Epithelial cell of proximal tubule (primary cell): ENCODE measurements at places on chromosomes 4 and X.
A peak's percentile ranks its signal among the peaks of the same experiment; 100 is the strongest.

DNA sequence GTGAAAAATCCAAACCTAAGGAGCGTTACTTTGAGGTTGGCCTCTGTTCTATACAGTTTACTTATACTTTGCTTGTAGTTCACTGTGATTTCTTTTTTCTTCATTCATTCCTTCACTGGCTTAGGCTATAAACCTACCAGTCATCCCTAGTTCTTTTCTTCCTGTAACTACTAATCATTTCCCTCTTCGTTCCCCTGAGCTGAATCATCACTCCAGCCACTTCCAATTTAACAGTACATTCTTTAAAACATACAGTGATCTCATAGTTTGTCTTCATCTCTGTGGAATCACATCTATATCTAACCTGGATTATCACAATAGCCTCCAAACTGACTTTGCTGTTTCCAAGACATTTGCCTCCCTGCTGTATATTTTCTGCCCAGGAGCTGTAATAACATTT lies 25.2 kb upstream of the NPFFR2 start:
- DNase-seq: peak; percentile 52

GRCh38 chrX:10089378-10089795 lies 67.4 kb upstream of the CLCN4 start:
- no peak for DNase-seq

- no peak for DNase-seq
These were observed 413.5 kb upstream of the GRIA3 start for GRCh38 chrX:122770581-122770980.

DNA sequence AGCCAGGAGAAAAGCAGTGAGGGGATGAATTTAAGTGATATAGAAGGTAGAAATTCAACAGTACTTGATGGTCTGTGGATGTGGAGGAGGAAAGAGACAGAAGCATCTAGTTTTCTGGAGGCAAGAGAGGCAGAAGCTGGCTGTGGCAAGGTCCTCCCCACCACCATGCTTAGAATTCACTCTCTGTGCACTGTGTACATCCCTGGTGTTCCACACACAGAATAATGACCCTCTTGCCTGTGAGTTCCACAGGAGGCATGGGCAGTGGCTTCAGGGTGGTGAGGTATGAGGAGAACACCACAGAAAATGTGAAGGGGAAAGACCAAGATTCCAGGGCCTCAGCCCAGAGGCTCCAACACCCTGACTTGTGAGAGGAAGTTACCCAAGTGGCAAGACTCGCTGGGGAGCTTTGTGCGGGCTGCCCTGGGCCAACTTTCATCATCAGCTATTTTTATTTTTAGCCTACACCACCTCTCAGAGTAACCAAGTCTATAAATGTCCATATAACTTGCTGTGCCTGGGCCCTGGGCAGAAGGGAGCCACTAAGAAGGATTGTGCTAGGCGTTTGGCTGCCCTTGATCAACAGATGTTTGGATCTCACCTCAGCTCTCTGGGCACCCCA lies 7.8 kb upstream of the INTS6L start:
- no peak for DNase-seq

GRCh38 chr4:52600275-52600674 lies 58.8 kb downstream of the USP46 start:
- DNase-seq: peak; percentile 25

- DNase-seq: no peak
These were observed 90.8 kb upstream of the PAK3 start for GRCh38 chrX:111005166-111005565.

- no peak for DNase-seq
These were observed 86.2 kb downstream of the PHEX start for GRCh38 chrX:22118161-22118830.

DNA sequence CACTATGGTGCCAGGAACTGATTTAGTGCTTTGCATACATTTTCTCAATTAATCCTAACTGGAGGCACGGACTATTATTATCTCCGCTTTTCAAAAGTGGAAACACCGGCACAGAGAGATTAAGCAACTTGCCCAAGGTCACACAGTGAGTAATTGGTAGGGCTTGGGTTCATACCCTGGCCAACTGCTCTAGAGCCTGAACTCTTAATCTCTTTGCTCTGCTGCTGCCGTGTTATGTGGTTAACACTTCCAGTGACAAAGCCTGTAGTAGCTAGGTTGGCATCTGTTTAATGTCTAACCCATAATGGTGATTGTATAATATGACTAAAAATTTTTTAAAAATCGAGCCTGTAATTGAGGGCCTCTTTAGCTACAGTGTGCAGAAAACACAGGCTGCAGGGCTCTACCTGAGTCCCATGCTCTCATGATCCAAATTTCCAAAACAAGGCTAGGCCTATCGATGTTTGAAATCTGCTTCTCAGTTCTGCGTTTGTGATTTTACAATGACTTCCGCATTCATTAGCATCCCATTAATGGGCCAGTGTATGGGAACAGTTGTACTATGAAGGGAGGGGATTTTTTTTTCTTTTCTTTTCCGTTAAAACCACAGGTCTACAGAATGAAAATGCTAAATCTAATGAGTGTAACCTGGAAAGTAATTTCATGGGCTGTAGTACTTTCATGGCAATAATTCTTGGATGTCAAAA lies 219.3 kb upstream of the JADE1 start:
- peak; percentile 59 for DNase-seq

- peak; percentile 42 for DNase-seq
These were observed 125.2 kb downstream of the NHS start for GRCh38 chrX:17500145-17500579.

DNA sequence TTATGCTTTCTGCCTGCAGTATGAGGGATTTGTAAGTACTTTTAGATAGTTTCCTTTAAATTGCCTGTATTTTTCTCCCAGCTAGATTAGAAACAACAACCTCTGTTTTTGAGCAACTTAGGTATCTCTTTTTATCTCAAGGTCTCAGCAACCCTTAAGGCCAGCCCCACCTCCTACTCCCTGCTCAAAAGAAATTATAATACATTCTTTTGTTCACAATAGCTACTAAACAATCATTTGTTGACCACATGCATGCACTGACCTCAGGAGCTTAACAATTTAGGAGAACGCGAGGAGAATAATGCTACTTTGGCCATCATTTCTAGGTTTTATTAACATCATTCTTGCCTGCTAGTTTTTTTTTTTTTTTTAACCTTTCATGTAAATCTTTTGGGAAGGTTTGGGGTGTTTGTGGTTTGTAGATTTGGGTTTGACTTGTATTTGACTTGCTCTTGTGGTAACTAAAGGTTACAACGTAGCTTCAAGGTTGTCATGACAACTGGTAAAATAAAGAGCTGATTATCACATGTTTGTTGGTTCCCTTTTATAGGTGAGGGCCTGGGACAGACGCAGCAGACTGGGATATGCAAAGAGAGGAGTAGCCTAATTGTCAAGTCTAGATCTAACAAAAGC lies 145.4 kb upstream of the PLAC1 start:
- no peak for DNase-seq

DNA sequence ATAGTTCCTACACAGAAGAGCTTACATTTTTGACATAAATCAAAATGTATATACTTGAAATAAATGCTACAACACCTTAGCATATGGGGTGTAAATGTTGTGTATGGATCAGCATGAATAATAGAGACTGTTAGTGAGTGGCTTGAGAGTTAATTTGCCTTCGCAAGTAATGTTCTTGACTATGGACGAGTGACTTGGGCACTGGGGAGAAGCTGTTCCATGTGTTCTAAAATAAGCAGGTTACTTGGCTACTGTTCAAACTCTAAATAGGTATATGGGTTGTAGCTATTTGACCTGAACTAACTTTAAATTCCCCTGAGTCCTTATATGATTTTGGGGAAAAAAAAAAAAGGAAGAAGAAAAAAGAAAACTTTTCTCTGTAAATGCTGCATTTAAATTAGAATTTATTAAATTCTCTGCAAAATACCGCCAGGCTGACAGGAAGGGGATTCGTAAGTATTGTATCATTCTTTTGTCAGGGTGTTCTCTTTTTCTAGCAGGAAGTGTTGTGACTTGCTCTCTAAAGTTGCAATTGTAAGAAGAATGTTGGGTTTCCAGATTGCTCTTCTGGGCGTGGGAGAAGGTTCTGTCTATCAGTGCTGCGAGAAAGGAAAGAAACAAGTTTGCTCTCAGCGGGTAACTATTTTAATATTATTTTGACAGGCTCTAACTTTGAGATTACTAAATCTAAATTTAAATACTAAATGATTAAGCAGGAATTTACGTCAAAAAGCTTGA lies 32.2 kb downstream of the PLS3 start:
- DNase-seq: no peak

GRCh38 chr4:146095091-146095690 lies 80.3 kb upstream of the LSM6 start:
- no peak for DNase-seq

DNA sequence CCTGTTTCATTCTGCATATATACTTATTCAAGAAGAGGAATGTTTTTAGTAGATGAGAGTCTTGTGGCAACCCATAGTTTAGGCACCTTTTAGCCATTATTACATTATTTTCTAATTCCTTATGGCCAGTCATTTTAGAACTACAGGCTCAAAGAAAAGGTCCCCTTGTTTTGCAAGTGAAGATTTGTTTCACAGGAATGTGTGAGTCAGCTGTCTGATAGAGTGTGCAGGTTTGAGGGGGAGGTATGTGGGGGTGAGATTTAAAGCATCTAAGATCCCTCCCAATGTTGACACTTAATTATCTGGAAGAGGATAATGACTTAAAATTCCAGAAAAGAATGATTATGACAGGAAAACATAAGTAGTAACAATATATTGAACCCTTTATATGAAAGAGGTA lies 495.6 kb downstream of the KCNIP4 start:
- no peak for DNase-seq

GRCh38 chrX:13076176-13076961 lies 31.9 kb upstream of the FAM9C start:
- DNase-seq: no peak

DNA sequence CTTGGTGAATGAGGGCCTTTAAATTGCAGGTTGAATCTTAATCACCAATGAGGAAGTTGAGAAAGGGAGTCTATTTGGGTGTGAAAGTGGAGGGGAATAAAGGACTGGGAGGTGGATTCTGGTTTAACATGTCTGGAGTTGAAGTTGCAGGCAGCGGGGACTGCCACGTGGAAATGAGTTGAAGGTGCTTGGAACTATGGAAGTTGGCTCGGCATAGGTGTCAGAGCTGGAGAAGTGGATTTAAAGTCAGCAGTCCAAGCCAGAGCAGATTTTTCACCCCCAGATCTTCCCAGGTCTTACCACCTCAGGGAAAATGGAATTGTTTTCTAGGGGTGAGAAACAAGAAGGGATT lies 44.9 kb downstream of the TIGD4 start:
- no peak for DNase-seq

DNA sequence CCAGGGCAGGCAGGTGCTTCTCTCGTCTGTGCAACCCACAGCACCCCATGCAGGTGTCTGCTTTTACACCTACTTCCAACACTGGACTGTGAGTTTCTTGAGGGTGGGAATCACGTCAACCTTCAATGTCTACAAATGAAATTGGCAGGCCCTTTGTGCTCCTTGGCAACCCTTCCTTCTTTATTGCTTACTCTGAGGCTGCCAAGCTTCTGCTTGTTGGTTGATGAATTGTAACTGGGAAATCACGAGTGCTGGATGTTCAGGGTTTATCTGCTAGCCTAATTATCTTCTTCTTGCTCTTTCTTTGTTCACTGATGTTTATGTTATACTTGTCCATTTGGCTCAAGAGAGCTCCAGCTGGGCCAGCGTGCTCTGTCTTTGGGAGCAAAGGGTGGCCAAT lies 2.5 kb upstream of the DGAT2L6 start:
- DNase-seq: no peak

DNA sequence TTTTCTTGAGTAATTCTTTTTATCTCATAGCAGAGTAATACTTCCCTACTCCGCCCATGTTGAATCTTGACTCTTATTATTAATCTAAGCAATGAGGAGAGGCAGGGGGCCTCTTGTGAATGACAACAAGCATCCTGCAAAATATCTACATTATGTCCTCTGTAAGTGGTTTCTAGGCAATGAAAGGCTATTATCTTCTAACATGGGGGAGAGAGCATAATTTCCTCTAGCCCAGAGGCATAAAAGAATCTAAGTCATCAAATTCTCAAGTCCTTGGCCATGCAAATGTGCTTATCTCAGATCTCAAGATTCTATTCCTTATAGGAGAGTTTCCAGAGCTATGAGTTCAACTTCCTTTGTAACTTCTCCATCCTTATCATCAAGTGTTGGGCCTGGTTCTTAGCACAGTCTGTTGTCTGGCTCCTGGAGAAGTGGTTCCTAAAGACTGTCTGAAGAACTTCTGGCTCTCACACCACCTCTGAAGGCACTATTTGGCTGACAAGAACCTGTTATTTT lies 423.1 kb upstream of the INTU start:
- no peak for DNase-seq

GRCh38 chrX:23659339-23659738 lies 8.0 kb upstream of the PRDX4 start:
- DNase-seq: no peak

DNA sequence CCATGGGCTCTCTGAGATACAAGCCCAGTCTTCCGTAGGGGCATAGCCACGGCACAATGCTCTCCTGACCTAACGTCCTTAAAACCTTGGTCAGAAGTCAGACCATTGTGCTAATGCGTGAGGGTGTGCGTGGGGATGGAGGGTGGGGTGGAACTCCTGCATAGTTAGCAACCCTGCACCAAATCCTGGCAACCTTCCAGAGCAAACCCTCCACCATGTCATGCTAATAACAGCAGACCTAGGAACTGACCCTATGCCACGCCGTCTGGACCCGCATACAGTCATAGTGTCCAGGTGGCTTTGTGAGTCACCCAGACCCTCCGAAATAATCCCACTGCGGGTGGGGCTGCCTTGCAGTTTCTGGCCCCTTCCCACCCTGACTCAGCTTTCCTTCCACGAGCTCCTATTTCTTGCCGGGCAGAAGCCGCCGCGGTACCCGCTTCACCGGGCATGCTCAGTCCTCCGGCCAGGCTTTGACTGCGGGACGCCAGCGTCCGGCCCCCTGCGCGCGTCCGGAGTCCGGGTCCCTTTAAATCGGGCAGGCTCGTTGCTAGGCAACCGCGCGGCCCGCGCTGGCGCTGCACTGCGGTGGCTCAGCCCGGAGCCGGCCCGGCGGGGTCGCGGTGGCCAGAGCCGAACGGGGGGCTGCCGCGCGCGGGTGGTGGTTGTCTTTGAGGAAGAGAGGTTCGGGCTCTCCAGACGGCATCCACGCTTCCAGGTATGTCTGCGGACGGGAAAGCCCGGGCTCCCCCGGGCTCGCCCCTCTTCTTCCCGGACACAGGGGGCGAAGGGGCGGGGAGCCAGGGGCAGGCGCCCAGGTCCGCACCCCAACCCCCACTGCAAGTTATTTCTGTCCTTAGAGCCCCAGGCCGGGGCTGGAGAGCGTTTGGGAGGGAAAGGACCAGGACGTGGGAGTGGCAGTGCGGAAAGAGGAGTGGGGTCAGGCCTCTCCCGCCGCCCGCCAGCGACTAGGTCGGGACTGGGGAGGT lies at the start of gene CCDC160:
Gene CCDC160, plus strand, starts transcription at position 557 of the 989 bp plus-strand sequence. CDS start 7,619 bp downstream, outside the sequence.
- DNase-seq: no peak
